ENCODE measurements at places on chromosomes 12 and 14.

DNA sequence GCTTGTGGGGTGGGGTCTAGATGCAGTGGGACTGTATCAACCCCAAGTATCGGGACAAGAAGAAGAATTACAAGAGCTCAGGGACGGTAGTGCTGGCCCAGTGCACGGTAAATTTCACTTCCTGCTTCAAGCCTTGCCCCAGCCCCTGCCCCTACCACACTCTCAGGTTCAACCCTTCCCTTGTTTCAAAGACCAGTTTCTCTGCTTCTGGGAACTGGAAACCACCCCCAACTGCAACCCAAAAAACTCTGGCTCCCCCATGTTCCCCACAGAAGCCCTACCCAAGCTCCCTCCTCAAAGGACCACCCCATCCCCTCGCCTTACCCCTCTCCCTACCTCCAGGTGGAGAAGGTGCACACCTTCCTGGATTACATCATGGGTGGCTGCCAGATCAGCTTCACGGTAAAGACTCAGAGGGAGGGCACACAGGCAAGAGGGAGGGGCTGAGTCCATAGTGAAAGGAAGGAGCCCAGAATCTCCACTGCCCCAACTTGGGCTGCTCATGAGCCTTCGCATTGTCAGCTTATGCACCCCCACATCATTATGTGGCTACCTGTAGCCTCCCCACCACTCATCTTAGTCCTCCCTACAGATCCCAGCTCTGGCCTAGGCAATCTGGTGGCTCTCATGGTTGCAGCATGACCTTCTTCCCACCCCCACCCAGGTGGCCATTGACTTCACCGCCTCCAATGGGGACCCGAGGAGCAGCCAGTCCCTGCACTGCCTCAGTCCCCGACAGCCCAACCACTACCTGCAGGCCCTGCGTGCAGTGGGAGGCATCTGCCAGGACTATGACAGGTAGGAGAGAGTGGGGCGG, 4.3 kb downstream of the CPNE6 start:
- DNase-seq, result no peak

DNA sequence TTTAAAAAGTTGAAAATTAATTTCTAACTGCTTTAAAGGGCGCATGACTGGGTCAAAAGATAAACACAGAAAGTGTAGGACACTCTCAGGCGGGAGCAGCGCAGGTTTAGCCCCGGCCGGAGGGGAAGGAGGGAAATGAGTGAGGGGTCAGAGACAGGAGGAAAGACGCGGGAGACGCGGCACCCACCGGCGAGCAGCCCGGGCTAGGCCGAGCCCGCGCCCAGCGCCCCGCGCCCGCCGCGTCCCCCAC, 591 bp downstream of the GXYLT1 start:
- DNase-seq, result no peak

GRCh38 chr12:121061831-121062230, 22.8 kb upstream of the OASL start:
- DNase-seq, result peak; percentile 3

DNA sequence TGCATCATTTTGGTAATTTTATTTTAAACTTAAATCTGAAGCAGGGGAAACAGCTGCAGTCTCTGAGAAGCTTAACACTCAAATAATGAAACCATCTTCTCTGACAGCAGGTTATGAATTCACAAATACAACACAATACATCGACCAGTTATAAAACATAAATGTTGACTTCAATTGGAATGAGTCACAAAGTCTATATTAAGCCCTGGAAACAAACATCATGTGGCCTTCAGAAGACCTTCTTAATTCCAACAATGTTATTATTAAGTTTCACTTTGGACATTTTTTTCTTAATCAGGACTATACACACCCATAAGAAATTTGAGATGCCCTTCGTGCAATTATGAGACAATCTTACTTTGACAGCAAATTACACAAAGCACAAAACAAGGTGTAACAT, 68.9 kb downstream of the CEP128 start:
- DNase-seq, result no peak

GRCh38 chr12:66288121-66288520, 14.2 kb upstream of the HELB start:
- DNase-seq, result no peak

DNA sequence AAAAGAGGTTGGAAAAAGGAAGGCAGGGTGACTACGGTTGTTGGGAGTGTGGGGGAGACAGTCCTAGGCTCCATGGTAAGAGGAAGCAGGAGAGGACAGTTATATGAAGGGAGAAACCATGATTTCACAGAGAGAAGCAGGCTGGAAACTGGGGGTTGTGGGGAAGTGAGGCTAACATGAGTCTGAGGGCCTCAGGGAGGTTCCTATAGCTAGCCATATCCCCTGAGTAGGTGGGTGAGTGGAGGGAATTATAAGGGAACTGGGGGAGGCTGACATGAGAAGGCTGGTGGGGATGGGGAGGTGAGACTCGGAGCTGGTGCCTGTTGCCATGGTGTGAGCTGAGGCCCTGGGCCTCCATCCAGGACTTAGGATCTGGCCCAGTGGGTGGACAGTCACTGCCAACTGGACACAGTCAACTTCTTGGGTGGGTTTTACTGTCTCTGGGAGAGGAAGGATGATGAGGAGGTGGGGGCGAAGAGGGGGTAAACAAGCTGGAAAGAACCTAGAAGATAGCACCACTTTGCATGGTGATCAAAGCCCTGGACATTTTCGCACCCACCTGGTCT, 1.4 kb downstream of the RNASE13 start:
- DNase-seq, result no peak

- DNase-seq, result peak; percentile 45
Observed at GRCh38 chr12:3101309-3102024, 24.3 kb downstream of the TSPAN9 start.

GRCh38 chr12:92030618-92031017, 115.0 kb downstream of the BTG1 start:
- DNase-seq, result no peak

DNA sequence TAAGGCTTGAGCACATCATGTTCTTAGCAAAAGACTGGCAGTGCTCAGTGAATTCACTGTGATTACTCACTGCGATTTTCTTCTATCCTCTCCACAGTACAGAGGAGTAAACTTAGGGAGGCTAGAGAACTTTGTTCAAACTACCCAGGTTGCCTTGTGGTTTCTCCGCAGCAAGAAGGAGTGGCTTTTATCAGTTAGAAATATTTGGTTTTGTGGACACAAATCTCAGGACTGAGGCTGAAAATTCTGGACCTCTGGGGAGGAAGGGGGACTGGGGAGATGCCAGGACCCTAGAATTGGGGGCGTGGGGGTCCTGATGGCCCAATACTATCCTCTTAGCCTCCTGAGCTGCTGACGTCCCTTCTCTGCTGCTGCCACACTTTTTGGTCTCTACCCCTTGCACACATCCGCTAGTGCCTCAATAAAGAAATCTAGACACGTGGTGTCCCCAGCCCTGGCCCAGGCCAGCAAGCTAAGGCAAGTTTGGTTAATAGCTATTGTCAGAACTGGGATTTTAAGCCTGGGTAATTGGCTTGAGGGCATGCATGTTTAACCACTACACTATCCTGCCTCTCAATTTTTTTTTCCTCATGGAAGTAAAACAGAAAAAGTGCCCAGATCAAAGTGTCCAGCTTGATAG, 842 bp downstream of the OAS2 start:
- DNase-seq, result no peak

GRCh38 chr14:62304257-62304656, 542.0 kb downstream of the SNAPC1 start:
- no peak for DNase-seq

GRCh38 chr12:81683881-81684280, 75.3 kb downstream of the PPFIA2 start:
- DNase-seq, result no peak

GRCh38 chr14:20733684-20734429, 11.8 kb upstream of the EDDM3A start:
- DNase-seq, result no peak

DNA sequence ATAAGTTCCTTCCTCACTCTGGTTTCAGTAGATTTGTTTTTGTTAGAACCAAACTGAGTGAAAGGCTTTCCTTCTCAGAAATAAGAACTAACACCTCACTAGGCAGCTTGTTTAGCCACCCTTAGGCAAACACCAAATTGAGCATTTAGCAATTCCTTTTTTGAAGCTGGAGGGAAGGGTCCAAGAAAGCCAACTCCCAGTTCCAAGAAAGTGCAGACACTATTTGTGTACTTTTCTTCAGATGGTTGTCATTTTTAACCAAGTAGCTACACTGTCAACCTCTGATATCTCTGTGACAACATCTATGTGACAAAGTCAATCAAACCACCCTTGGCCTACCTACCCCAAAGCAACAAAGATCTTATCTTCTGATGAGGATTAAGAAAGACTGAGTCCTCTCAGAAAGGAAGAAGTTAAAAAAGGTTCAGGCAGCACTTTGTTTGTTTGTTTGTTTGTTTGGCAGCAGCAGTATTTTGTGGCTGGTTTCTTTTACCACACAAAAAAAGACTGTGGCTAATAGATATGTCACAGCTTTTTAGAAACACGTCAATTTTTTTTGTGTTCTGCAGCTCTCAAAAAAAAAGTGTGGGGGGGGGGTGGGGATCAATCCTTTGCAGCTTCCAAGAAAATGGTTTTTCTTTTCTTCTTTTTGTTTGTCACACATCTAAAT, 203.8 kb downstream of the CRADD start:
- DNase-seq, result no peak

GRCh38 chr12:116766285-116766684, 28.2 kb downstream of the RNFT2 start:
- no peak for DNase-seq

- DNase-seq, result no peak
Observed at GRCh38 chr12:107352347-107353081, 259.2 kb upstream of the CRY1 start.

DNA sequence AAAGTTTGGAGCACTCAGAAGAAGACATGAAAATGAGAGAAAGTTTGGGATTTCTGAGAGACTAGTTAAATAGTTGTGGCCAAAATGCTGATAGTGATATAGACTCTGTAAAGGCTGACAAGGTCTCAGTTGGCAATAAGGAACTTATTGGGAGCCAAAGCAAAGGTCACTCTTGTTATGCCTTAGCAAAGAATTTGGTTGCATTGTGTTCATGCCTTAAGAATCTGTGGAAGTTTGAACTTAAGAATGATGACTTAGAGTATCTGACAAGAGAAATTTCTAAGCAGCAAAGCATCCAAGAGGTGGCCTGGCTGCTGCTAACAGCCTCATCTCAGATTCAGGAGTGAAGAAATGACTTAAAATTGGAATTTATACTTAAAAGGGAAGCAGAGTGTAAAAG, 113.8 kb downstream of the PIK3C2G start:
- peak; percentile 16 for DNase-seq

DNA sequence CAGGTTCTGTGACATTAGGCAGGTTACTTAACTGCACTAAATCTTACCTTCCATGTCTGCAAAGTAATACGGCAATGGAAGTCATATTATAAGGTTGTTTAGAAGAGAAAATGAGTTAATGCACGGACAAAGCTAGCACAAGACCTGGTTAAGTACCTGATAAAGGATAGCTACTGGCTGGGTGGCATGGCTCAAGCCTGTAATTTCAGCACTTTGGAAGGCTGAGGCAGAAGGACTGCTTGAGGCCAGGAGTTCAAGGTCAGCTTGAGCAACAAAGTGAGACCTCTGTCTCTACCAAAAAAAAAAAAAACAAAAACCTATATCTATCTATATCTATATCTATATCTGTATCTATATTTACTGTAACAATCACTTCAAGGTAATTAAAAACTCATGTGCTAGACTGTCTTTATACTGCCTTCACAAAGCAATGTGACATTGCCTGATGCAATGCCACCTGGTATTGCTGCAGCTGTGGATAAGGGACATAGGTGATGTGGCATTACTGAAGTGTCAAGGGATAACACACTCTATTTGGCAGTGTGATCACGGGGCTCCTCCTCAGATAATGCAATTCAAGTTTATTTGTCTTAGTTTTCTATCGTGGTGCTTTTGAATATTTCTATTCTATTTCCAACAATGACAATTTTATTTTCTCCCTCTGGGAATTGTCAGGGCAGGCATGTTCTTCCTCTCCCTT, 107.1 kb downstream of the PAX9 start:
- DNase-seq, result no peak

- no peak for DNase-seq
Observed at GRCh38 chr14:71235875-71236274, 328.6 kb downstream of the PCNX1 start.

DNA sequence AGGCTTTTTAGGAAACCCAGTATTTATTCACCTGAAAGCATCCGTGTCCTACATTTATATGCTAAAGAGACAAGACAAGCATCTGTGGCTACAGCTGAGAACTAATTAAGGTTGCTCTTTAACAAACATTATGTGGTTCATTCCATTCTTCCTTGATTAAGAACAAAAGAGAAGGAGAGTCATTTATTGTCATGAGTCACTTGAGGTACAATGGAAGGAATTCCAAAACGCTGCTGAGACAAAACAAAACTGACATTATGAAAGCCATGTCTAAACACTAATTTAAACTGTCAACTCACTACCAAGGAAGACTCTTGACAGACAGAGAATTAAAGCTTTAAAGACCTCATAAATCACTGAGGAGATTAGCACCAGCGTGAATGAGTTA, 214.4 kb downstream of the BMP4 start:
- DNase-seq, result peak; percentile 43

DNA sequence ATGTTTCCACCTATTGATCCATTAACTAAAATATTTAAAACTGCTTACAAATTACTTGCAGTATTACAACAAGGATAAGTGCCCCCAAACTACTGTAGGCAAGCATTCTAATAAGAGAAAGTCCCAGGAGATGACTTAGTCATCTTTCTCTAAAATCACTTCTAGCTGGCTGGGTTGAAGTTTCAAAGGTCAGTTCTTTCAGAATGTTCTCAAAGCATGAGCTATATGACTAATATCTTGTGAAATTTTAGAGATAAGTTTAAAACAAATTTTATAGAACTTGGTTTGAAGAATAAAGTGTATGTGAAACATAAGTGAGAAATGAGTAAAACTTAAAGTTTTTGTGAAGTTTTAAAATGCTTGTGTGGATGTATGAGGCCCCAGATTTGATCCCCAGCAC, 24.3 kb upstream of the OR6J1 start:
- DNase-seq, result peak; percentile 52

- no peak for DNase-seq
Observed at GRCh38 chr12:21223930-21224329, 92.9 kb downstream of the SLCO1B1 start.

DNA sequence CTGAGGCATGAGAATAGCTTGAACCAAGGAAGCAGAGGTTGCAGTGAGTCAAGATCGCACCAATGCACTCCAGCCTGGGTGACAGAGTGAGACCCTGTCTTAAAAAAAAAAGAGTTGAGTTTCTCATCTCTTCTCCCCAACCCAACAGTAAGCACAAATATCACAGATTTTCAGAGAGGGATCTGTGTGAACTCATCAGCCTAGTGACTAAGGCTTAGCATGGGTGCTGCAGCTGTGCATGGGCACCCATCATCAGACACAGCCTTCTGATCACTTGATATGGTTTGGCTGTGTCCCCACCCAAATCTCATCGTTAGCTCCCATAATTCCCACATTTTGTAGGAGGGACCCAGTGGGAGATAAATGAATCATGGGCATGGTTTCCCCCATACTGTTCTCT, 298.9 kb downstream of the PCNX1 start:
- no peak for DNase-seq

Measured in fibroblast of skin of abdomen (primary cell).